Panc1 (cell line): ENCODE measurements at places on chromosomes 11 and 22.
A peak's percentile ranks its signal among the peaks of the same experiment; 100 is the strongest.

DNA sequence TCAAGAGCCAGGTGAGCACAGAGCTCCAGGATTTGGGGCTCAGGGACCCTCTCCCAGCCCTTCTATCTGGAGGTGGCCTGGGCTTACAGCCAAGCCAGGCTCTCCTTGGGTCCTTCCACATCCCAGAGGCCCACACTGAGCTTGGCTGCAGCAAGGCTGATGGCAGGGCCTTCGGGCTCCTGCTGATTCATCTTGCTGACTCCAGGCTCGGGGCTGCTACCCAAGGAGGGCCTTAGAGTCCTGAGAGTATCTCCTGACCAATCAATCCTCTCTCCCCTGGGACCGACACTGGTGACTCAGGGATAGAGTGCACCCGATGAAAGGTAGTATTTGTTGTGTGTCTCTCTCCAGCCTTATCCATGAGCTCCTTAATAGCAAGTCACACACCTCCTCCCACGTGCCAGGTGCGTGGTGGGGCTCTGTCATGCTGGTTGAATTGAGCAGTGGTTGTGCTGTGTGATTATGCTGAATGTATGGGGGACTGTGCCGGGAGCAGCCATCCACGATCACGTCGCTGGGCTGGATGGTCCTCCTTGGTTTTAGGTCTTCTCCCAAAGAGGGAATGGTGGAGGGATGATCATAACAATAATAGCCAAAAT, 62.3 kb downstream of the GRIK4 start:
- no peak for DNase-seq

DNA sequence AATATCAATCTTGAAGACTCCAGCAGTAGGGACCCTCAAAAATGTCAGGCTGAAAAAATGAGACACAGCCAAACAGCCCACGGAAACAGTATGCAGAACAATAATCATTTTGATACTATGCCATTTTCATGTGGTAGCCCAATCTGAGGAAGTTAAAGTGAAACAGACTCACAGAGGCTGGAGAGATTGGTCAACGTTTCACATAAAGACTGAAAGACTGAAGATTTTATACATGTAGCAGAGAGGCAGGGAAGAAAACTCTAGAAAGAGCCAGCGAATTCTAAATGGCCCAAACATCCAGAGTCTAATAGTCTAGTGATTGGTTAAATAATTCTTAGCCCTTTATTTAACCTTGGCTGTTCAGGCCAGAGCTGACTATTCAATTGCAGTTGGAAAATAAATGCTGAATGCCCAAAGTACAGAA, 49.4 kb downstream of the MAML2 start:
- no peak for DNase-seq

GRCh38 chr11:97956904-97957303, 1063.8 kb upstream of the CNTN5 start:
- no peak for DNase-seq

- DNase-seq: no peak
Measured at GRCh38 chr11:26078231-26078821, 253.6 kb upstream of the ANO3 start.

DNA sequence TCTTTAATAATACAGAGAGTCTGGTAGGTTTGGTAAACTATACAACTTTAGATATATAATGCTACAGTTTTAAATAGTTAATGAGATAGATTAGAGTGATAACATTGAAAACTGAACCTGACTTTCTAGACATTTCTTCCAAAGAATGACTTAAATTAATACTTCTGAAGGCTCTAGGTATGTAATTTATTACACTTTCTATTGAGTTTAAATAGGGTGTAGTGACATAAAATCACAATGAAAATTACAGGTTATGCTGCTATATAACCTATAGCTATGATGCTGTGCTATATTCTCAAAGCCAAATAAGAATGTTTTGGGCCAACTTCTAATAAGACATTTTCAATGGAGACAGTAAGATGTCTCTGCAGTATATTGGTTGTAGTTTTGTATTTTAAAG, 7.7 kb downstream of the HIPK3 start:
- DNase-seq: no peak

DNA sequence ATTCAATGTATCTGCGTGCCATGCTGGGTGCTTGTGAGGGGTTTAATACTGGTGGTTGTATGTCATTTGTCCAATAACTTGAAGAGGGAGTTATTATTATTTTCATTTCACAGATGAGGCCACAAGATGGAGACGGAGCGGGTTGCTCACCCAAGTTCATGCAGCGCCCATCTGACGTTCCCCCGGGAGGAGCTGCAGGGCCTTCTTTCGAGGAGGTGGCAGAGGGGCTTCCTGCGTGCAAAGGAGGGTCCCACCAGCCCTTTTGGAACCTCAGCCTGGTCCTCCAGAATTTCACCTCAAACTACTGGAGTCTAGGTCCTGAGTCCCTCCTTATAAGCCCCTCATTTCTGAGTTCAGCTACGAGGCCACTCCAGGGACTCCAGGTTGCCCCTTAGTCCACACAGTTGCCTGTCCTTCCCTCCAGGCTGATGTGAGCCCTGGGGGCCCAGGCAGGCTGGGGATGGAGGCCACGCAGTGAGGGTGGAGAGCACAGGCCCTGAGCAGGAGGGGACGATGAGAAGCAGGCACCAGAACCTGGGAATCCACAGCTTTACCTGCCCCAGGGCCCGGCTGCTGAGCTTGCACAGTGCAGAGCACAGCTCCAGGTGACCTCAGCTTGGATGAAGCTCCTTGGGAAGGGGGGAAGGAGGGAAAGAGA, 2.9 kb upstream of the VSIG10L2 start:
- no peak for DNase-seq

- DNase-seq: no peak
Measured at GRCh38 chr11:65589444-65590239, 6.0 kb downstream of the KCNK7 start.

DNA sequence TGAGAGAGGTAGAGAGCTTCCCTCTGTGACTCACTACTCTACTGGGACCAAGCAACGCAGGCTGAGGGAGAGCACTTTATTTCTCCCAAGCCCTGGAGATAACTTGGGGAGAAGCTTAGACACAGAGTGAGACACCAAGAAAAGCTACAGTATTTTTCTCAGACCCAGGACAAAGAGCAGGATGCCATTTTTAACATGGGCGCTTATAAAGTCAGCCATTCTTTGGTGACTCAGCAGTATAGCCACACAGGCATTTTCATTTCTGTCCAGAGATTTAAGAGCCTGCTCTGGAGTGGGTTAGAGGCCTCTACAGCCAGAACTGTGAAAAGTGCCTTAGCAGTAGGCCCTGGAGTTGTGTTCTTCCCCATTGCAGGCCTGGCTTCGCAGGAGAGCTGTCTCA, 55.0 kb upstream of the GLYAT start:
- DNase-seq: no peak

DNA sequence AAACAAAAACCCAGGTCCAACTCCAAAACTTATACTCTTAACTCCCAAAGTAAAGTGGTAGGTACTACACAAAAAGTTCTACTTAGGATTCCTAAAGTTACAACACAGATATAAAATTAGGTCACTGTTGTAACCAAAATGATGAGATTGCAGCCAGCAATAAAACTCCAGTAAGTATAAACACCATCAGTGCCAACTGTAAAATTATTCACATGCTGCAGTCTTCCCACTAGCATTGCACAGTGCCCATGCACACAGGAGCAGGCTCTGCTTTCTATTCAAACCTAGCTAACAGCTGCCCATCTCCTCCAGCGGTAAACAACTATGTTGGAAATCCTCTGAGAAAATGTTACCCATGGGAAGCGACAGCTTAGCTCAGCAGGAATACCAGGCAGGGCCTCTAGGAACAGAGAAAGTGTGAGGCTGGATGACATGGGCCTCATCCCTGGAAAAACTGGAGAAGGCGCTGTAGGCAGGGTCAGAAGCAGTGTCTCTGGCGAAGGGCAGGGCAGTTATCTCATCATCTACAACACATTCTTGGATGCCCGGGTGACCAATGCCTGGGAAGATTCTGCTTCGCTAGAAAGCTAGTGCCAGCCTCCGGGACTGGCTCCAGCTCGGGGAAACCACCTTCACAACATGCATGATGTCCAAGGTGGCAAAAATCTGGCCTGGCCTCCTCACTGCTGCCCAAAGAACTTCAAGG, 9.1 kb downstream of the CPT1A start:
- DNase-seq: no peak

GRCh38 chr11:98829971-98830370, 190.8 kb upstream of the CNTN5 start:
- DNase-seq: no peak

GRCh38 chr22:46549971-46550641, 12.7 kb upstream of the CELSR1 start:
- DNase-seq: no peak

- no peak for DNase-seq
Measured at GRCh38 chr22:47089374-47089773, 326.9 kb downstream of the TBC1D22A start.

DNA sequence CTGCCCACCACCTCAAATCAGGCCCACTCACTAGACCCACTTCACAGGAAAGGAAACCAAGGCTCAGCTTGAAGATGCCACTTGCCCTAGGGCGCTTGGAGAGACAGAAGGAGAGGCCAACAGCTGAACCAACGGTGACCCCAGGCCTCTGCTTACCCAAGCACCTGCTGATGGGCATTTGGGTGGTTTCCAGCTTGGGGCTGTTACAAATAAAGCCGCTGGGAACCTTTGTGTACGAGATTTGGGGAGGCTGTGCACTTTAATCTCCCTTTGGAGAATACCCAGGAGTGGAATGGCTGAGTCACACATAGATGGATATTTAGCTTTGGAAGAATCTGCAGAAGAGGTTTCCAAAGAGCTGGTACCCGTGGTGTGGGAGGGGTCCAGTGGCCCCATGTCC, 50.9 kb upstream of the LINC01488 start:
- no peak for DNase-seq

GRCh38 chr22:45704648-45705047, 33.0 kb downstream of the ATXN10 start:
- no peak for DNase-seq

DNA sequence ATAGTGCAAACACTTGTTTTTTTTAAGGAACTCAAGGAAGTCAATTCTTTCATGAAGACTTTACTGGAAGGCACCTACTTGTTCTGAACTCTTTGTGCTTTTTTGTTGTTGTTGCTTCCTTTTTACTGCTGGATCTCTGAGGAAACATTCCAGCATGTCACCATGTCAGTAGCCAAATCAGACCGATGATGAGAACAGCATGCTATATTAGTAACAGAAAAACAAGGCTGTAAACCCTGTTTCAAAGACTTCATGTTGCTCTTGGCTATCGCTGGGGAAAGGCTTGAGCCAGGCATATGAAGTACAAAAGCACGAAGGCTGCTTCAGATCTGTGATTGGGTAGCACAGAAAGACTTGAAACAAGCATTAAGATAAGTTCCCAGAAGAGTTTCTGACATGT, 125.6 kb upstream of the SLC5A12 start:
- DNase-seq: no peak

- DNase-seq: no peak
Measured at GRCh38 chr11:125287491-125288210, 123.1 kb downstream of the PKNOX2 start.

- no peak for DNase-seq
Measured at GRCh38 chr11:44338698-44339529, 29.0 kb upstream of the ALX4 start.

- DNase-seq: no peak
Measured at GRCh38 chr22:31726692-31727091, 23.2 kb downstream of the PRR14L start.

DNA sequence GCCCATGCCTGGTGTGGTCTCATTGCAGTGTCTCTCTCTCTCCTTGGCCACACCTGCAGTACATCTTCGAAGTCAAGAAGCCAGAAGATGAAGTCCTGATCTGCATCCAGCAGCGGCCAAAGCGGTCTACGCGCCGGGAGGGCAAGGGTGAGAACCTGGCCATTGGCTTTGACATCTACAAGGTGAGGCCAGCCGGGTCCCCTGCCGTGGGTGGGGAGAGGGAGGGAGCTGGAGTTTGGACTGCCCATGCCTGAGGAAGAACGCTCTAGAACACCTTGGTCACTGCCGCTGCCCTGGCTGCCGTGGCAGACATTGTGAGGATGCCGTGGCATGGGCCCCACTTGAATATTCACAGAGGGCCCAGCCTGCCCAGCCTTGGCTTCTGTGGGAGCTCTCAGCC, 9.1 kb upstream of the MYO7A start:
- DNase-seq: no peak

GRCh38 chr11:79332017-79332416, 108.8 kb downstream of the TENM4 start:
- no peak for DNase-seq

- peak; percentile 38 for DNase-seq
Measured at GRCh38 chr11:83836883-83837654, 550.9 kb upstream of the CCDC90B start.

GRCh38 chr22:17726928-17727897, 47.1 kb downstream of the BID start:
- DNase-seq: no peak
